Omental fat pad (tissue), 4 donors: ENCODE measurements at places on chromosomes 16 and 17.

DNA sequence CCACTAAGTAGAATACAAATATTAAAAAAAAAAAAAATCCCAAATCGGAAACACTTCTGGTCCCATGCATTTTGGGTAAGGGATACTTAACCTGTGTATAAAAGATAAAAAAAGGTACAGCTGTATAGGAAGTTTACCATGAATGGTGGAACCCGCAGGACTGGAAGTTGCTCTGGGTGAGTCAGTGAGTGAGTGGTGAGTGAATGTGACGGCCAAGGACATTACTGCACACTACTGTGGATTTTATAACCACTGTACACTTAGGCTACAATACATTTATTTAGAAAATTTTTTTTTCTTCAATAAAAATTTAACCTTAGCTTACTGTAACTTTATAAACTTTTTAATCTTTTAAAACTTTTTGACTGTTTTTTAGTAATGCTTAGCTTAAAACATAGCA, 71.3 kb upstream of the BCAR1 start:
- DNase-seq: no peak

GRCh38 chr16:71722801-71723536, 1.5 kb downstream of the PHLPP2 start:
- DNase-seq: peak; percentile 39

DNA sequence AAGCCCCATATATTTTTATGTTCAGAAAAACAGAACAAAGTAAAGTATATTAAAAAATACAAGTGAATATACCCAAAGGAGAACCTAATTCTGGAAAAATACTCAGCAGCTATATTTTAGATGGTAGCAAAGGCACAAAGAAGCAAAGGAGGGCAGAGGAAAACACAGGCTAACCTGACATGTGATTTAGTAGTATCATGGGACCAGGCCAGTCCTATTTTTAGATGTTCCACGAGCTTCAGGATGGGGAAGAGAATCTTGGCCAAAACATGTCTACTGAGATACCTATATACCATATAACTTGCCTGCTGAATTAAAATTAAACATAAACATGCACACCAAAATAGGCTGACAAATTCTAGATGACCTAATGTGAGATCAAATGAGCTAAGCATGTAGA, 32.9 kb downstream of the SMYD4 start:
- no peak for DNase-seq

DNA sequence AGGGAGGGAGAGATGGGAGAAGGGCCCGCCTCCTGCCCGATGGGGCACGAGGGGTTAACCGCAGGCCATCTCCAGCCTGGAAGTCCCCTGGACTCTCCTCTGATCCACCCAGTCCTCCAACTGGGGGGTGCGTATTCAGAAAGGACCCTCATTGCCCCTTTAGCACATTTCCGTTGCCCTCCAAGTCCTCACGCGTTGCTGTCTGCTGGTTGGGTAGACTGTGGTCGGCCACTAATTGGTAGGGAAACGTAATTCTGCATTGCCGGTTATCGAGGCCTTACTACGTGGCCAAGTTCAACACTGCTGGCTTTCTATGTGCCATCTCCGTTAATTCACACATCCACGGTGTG, 103.4 kb downstream of the FOXL1 start:
- no peak for DNase-seq

DNA sequence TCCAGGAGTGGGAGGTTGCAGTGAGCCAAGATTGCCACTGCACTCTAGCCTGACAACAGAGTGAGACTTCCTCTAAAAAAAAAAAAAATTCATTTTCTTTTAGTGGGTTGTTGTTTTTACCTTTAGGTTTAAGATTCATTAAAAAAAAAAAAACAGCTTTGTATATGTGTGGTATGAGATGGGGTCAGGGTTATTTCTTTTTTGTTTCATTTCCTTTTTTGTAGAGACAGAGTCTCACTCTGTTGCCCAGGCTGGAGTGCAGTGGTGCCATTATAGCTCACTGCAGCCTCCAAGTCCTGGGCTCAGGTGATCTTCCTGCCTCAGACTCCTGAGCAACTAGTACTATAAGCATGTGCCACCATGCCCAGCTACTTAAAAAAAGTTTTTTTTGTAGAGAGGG, 47.0 kb downstream of the BCAS3 start:
- no peak for DNase-seq

DNA sequence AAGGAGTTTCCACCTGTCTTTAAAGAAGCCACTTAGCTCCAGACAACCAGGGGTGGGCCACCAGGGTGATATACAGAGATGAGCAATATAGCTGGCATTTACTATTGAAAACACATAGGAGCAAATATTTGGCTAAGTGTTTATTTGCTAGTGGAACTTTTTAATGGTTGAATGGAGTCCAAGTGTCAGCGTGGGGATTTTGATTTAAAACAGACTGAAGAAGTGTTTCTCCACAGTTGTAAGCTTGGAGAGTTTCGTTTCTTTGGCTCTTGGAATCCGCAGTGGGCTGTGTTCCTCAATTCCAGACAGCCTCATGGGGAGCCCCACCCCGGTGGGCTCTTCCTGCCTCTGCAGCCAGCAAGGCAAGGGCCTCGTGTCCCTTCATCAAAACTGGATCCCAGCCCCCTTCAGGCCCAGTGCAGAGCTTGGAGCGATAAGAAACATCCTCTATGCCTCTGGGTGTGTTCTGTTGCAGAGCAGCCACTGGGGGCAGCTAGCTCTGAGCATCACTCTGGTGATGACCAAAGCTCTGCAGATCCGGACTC, 36.1 kb downstream of the NOG start:
- DNase-seq: no peak

DNA sequence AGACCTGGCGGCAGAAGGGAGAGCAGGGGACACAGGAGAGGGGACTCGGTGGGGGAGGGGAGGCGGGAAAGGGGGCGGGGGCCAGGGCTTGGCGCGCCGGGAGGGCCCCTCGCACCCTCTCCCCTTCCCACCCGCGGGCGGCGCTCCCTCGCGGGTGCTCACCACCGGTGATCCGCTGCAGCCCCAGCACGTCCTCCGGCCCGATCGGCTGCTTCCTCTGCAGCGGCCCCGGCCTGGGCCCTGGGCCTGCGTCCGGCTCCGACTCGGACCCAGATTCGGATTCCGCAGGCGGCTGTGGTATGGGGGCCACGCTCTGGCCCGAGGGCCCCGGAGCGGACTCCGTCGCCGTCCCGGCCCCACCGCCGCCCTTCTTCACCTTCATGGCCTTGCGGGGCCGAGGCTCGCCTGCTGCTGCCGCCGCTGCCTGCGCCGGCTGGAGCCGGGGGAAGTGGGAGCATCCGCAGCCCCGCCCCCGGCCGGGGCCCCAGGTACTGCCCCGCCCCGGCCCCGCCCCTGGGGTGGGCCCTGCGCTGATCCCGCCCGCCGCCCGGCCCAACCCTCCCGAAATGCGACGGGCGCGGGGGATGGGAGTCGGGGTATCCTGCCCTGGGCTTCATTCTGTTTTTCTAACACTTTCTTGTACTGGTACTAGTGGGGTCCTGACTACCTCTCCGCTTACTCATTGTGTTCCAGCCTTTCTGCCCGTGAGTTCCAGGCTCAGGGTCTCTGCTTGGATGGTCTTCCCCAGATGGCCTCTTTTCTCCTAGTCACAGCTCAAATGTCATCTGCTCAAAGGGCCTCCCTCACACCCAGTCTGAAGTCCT, at the start of gene UNC119:
Gene UNC119 (minus strand): TSS at position 449 of the 824 bp plus-strand sequence. CDS start 67 bp downstream, at position 382.
- DNase-seq: peak; percentile 38

DNA sequence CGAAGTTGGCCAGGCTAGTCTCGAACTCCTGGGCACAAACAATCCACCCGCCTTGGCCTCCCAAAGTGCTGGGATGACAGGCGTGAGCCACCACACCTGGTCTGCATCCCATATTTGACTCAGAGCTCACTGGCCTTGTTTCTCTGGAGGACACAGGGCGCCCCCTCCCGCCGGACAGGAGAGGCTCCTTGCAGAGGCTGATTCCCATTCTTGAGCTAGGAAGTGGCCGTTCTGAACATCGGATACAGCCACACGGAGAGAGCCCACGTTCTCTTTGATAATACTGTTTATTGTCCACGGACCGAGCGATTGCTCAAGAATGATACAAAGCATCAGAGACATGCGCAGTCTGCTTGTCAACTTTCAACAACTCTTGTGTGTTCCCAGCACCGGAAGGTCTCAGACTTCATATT, 12.1 kb upstream of the USP36 start:
- DNase-seq: no peak

GRCh38 chr17:73165616-73166404, 1.0 kb downstream of the SSTR2 start:
- no peak for DNase-seq

GRCh38 chr17:68394608-68395331, 62.5 kb downstream of the WIPI1 start:
- no peak for DNase-seq

- no peak for DNase-seq
These were observed 249.4 kb downstream of the SNX29 start for GRCh38 chr16:12225806-12226465.

DNA sequence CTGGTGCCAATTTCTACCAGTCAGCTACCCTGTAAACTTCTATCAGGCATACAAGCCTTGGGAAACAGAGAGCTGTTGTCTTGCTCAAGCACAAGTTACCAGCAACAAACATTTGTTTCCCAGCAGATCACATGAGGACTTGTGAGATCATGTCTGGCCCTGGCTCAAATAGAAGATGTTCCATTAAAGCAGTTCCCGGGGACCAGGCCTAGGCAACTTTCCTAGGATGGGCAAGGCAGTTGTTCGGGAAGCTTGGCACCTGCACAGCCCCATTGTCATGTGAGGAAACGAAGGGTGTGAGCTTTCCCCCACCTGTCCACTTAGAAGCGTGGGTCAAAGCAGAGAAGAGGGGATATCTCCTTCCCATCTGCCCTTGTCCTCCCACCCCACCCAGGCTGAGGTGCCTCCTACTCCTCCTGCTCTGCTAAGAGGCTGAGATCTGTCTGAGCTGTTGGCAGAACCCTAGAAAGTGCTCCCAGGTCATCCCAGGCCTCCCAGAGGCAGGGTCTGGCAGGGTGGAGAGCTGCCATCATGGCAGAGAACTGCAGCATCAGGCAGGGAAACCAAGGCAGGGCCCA, 11.2 kb upstream of the SLC47A2 start:
- peak; percentile 73 for DNase-seq

- DNase-seq: no peak
These were observed 5.9 kb upstream of the MMD start for GRCh38 chr17:55427587-55427882.

DNA sequence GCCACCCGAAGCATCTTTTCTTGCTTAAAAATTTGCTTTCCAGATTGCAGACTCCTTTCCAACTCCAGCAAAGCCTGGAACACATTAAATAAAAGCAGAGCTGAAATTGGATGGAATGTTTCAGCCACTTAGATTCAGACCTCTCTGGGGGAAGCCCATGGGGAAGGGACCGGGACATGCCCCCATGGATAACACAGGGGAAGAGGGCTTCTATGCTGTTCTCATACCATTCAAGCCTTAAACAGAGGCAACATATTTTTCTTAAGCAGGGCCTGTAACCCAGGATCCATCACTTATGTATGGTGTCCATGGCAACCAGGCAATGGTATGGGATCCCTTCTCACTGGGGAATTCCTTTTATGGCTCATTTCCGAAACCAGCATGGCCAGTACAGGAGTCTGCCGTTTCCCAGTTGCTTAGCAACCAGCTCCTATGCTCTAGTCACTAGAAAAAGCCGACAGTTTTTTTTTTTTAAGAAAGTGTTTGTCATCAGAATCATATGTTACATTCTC, 62.0 kb upstream of the MARCHF10 start:
- no peak for DNase-seq

DNA sequence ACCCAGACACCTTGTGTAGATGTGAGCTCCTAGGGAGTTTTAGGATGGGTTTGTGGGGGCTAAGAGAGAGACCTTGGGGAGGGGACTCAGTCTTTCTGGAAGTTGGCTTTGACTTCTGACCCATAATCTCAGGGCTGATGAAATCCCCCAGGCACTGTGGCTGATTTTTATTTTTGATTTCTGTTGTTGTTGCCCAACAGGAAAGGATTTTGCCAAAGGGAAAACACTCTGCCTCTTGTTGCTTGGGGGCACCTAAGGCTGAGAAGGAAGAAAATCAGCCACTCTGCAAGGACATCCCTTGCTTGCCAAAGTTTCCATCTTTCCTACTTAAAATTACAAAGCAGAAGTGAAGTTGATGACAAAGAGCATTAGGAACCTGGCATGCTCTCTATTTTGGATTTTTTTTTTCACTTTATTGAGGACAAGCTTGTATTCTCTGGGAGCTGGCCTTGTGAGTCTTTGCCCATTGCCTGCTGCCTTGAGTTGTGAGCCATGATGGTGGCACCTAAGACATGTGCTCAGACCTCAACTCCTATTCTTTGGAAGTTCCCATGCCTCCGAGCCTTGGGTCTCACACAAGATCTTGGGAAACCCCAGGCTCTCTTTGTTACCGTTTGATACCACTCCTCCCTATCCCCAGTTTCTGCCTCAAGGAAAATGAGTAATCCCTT, 3.2 kb upstream of the C1QTNF1 start:
- no peak for DNase-seq

DNA sequence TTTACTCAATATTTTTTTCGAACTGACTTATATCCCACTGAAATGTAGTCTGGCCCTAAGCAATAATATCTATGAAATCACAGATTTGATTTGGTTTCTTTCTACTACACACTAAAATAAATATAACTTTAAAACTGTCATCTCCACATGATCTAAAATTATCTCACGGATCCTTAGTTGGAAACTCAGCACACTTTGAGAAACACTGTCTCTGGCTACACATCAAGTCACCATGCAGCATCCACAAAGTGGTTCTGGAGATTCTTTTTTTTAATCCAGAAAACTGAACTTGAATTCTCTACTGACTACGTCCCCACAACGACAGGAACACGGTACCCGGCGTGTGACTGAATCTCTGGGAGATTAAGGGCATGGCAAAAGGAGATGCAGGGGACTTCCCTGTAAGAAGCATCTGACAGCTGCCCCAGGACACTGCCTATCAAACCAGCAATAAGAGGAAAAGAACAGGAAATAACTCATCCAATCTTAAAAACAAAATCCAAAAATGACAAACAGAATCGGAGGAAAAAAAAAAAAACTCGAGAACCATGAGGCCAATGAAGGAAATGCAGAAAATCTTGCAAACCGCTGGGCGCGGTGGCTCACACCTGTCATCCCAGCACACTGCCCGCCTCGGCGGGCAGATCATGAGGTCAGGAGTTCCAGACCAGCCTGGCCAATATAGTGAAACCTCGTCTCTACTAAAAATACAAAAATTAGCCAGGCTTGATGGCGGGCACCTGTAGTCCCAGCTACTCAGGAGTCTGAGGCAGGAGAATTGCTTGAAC, 141.0 kb upstream of the RCVRN start:
- DNase-seq: no peak

GRCh38 chr17:69819316-69820087, 255.5 kb upstream of the KCNJ16 start:
- no peak for DNase-seq

DNA sequence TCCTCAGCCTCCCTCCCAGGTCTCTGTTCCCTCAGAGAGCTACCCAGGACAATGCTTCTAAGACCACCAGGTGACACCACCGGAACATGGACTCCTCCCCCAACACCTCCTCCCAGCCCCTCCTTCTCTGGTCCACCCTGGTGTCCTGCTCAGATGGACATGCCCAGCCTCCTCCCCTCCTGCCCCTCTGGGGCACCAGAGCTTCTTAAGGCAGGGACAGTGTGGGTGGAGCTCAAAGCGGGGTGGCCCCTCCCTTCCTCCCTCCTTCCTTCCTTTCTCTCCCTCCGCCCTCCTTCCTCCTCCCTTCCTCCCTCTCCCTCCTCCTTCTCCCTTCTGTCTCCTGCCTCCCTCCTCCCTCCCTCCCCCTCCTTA, 22.7 kb downstream of the TRPV3 start:
- no peak for DNase-seq

- no peak for DNase-seq
These were observed 201.7 kb downstream of the NPIPB11 start for GRCh38 chr16:29204806-29205135.
